ENCODE measurements at places on chromosomes 2 and 18.

DNA sequence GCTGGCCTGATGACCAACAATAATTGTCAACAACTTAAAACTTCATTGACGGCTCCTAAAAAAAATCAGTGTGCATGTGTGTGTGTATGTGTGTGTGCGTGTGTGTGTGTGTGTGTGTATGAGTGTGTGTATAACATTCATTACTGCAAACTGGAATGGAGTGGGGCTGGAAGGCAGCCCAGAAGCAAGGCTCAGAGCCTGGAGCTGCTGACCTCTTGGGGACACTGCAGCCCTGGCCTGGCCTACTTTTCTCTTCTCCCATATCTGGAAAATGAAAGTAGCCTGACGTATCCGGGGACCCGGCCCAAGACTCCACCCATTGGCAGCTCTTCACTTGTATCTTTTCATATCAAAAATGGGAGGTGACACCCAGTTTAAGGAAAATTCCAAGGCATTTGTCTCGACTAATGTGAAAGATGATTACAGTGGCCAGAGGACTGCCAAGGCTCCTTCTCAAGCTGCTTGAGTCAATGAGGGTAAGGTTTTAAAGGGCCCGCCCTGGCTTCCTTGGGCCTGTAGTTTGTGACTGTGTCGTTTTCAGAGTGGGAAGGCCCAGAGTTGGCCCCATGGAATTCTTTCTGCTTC lies 72.4 kb upstream of the IL1R1 start:
- no peak for DNase-seq

GRCh38 chr18:7735626-7736175 lies 168.6 kb downstream of the PTPRM start:
- no peak for DNase-seq

- DNase-seq, result no peak
These were observed 50.9 kb downstream of the ADNP2 start for GRCh38 chr18:80159713-80160636.

GRCh38 chr2:138255670-138256069 lies 245.9 kb upstream of the SPOPL start:
- DNase-seq, result no peak

GRCh38 chr18:28115149-28115550 lies 61.8 kb downstream of the CDH2 start:
- no peak for DNase-seq

- DNase-seq, result no peak
These were observed 98.7 kb downstream of the SLC8A1 start for GRCh38 chr2:40353231-40353630.

DNA sequence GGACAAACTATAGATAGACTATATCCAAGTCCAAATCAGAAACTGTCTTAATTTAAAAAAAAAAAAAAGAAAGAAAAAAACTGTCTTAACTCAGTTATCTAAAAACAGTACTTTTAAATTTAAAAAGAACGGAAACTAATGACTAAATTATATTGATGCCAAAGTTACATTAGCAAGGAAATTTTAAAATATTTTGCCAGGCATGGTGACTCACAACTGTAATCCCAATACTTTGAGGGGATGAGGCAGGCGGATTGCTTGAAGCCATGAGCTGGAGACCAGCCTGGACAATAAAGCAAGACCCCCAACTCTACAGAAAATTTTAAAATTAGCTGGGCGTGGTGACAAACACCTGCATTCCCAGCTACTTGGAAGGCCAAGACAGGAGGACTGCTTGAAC lies 30.9 kb downstream of the MEMO1 start:
- DNase-seq, result no peak

DNA sequence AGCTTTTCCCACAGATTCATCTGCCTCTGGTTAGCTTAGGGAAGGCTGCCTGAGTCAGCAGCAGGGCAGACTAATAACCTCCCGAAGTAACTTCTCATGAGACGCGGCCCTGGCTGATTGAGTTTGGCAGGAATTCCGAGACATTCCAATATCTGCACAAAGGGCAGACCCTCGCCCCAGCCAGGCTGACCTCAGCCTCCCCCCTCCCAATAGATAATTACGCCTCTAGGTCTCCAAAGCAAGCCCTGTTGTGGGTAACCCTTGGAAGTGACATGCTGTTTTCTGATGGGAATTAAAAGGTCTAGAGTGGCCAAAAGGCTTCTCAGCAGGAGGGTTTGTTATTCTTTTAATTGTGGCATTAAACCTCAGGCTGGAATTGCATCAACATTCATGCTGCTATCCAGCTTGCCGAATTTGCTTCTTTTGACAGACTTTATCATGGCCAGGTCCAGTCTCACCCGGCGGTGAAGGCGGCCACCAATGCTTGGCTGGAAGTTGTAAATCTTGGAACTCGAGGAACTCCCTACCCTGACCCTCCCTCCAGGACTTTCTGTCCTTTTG lies 98.0 kb upstream of the SLC14A2 start:
- DNase-seq, result no peak

DNA sequence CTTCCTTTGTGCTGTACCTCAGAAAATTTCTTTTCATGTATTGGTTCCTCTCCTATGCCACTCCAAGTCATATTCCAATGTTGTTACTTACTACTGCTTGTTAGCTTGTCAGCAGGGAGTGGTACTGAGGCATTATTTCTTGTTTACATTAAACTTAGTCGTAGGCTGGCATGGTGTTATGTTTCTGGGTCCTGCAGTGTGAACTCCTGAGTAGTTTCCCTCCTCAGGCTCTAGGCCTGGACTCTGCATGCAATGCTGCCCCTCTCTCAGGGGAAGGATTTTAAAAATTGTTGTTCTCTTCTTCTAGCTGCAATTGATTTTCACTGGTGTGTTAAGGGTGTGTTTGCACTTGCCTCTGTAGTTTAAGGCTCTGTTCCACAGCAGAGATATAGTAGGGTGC lies 671.6 kb downstream of the PLCL1 start:
- DNase-seq, result no peak

DNA sequence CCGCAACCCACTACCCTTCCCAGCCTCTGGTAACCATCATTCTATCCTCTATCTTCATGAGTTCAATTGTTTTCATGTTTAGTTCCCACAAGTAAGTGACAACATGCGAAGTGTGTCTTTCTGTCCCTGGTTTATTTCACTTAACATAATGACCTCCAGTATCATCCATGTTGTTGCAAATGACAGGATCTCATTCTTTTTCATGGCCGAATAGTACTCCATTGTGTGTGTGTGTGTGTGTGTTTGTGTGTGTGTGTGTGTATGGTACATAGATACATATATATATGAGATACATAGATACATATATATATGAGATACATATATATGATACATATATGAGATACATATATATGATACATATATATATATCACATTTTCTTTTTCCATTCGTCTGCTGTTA lies 196.3 kb upstream of the STK17B start:
- no peak for DNase-seq

GRCh38 chr2:172931918-172932520 lies 143.6 kb upstream of the MAP3K20 start:
- peak; percentile 11 for DNase-seq

- no peak for DNase-seq
These were observed 110.9 kb downstream of the PTRHD1 start for GRCh38 chr2:24682304-24682703.

DNA sequence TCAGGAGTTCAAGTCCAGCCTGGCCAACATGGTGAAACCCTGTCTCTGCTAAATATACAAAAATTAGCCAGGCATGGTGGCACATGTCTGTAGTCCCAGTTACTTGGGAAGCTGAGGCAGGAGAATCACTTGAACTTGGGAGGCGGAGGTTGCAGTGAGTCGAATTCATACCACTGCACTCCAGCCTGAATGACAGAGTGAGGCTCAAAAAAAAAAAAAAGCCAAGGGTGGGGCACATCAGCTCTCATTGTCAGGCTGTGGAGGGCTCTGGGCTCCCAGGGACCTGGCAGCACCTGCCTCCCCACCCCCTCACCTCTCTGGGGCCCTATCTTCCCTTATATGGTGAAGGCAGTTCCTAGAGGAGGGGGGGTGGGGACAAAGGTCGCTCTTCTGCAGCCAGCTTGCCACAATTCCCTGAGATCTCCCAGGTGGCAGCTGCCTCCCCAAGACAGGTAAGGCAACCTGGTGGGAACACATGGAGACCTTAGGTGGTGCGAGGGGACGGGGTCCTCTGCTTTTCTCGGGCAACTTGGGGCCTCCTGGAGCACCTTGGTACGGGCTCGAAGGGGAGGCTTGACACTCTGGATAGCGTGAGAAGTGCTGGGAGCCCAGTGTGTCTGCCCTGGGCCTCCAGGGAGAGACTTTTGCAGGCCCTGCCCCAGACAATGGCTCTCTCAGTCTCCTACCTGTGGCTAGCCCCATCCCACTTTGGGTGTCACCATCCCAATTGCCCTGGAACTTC lies at the start of gene VIL1:
VIL1 (plus strand) TSS at position 407 of the 742 bp plus-strand sequence. CDS start 4,656 bp downstream, outside the sequence.
- no peak for DNase-seq
